ENCODE measurements at places on chromosomes 3 and 15.

- no peak for DNase-seq
Measured at GRCh38 chr3:38579141-38579540, 70.3 kb downstream of the SCN5A start.

DNA sequence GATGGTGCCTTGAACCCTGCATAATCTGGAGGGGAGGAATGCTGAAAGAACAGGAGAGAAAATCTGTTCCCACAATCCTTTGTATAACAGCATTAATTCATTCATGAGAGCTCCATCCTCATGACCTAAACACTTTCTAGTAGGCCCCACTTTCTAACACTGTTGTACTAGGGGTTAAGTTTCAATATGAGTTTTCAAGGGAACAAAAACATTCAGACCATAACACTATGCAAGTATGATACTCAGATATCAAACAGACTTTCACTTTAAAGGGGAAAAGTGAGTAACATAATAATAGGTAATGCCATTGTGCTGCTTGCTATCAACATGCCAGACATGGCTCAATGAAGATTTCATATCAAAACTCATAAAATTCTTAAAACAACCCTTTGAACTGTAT is 32.4 kb upstream of the PLSCR2 start:
- DNase-seq: no peak

DNA sequence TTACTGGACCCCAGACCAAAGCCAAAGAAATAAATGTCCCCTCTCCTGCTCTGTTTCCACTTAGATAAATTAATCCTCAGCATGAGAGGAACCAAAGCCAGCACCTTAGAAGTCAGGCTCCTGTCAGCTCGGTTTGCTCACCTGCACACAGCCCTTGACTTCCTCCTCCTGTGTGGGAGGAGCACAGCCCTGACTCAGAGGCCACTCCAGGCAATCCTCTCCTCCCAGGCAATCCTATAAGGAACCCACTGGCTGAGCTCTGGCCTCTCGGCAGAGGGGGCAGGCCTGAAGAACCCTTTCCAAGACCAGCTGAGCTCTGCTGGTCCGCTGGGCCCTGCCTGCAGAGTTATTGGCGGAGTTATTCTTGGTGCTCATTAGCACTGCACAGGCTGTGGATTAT is 30.8 kb downstream of the LIPC start:
- DNase-seq: no peak

DNA sequence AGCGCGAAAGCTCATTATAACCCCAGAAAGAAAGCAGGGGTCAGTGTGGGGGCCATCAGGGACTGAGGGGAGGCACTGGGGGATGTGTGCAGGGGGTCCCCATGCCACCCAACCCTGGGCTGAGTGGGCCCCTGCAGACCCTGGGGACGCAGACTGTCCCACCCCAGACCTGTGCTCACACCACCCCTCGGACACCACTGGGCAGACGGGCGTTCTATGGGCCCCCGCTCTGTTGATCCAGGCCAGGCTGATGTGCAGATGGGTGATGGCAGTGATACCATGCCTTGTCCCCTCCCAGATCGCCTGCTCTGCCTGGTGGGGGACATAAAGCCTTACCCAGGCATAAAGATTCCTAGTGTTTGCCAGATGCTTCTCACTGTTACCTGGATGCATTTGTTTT is 259.7 kb upstream of the TLE3 start:
- DNase-seq: no peak

GRCh38 chr3:16663854-16664712 is 58.9 kb upstream of the DAZL start:
- no peak for DNase-seq

DNA sequence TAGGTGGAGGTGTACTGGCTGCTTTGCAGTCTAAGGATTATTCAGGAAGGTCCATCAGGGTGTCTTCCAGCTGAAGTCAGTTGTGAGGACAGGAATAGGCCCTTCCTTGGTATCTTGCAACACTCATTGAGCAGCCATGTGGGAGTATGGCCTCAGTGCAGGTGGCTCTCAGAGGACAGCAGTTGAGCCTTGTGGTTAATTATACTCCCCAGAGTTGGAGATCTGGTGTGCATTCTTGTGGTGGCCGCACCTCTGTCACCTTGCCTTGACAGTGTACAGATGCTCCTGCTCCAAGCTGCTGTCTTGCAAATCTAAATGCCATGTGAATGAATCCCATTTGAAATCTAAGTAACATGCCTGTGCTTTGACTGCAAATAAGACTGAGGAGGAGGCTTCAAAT is 339.9 kb upstream of the BCHE start:
- DNase-seq: no peak

Data from IMR-90 (cell line).